ENCODE measurements at places on chromosomes 4 and X.

DNA sequence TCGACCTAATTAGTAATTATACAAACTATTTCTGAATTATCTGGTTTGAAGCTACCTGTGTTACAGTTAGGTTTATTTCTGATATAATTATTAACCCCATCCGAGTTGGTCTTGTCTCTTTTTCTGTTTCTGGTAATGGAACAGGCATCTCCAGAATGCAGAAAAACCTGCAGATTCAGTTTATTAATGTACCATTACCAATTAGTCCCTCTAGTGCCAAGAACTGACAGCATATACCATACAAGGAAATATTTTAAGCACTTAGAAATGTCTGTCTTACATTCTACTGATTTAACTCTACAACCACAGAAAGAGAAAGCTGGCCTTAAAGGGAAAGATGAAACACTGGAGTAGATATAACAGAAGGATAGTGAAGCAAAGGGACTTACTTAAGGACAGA lies 570.6 kb downstream of the CENPC start:
- DNase-seq = peak; percentile 60

DNA sequence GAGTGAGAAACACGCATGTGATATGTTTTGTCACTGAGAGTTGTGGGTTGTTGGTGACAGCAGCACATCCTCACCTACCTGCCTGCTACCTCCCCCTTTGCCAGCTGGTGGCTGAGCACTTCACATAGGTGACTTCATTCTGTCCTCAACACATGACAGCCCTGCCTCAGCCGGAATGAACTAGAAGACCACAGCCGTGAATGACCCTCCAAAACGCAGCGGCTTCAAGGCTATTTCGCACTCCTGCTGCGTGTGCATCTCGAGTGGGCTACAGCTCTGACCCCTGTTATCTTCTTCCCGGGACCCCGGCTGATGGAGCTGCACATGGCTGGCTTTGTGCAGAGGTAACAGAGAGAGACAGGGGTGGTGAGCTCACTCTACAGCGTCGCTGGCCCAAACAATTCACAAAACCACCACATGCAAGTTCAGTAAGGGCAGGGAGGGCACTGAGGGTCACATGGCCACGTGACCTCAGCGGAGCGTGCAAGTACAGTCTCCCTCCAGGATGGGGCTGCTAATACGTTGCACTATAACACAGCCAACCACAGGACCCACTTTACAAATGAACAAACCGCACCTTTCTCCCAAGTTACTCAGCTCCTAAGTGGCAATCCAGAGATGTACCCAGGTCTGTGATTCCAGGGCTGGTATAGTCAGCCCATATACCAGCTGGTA lies 6.3 kb upstream of the PPP2R2C start:
- no peak for DNase-seq

- no peak for DNase-seq
Measured at GRCh38 chrX:79259073-79259689, 108.0 kb downstream of the ITM2A start.

DNA sequence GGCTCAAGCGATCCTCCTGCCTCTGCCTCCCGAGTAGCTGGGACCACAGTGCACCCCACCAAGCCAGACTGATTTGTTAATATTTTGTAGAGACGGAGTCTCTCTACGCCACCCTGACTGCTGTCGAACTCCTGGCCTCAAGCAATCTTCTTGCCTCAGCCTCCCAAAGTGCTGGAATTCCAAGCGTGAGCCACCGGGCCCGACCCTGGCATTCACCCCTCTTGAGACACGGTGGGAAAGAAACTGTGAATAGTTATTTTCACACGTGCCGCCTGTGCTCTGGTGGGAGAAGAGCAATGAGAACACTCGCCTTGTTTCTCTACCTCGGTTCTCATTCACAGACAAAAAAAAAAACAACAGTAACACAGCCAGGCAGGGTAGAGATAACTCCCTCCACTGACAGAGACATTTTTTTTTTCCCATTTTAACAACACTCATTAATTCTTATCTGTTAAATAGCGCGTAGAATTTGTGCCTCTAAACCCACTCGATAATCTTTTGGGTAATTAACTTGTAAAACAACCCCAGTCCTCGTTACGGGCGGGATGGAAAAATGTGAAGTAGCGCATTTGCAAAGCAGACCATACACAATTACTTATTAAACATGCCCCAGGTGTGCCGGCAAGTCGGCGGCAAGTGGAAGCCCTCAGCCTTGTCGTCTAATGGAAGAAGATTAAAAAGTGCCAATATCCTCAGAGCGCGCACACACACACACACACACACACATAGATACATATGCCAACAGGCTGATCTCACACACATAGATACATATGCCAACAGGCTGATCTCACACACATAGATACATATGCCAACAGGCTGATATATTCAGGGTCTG lies 103.3 kb downstream of the DHRSX start:
- DNase-seq = no peak

DNA sequence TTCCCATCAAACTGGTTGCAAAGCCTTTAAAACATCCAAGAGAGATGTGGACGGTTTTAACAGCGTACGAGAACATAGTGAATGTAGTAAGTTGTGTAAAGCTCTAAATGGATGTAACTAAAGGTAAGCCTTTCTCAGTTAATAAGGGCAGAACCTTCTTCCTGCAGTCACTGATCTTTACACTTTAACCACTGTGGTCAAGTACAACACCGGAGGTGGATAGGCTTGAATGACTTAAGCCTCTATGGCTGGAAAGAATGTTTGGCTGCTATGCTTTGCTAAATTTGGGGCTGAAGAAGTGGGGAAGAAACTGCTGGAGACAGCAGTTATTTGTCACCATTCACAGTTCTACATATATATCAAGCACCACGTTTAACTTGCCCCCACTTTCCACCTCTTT lies 285.1 kb upstream of the FMR1 start:
- DNase-seq = no peak

DNA sequence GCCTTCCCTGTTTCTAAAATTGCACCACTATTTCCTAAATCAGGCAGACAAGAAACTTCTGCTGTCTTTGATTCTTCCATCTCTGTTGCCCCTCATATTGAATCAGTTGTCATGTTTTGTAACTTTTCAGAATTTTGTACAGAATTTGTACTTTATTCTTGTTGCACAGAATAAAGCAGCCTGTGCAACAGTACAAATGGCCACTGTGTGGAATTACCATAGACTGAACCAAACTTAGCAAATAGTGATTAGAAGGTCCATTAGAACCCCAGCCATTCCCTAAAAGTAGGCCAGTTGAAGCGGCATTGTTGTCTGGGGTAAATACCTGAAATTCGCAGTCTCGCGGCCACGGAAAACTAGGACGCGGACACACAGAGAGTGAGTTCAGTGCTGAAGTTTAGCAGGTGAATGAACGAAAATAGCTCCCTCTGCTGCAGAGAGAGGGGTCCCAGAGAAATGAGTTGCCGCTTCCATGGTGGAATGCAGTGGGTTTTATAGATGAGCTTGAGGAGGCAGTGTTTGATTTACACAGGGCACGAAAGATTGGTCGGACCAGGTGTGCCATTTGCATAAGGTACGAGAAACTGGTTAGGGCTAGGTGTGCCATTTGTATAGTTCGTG lies 71.8 kb downstream of the C4orf33 start:
- no peak for DNase-seq

- DNase-seq = no peak
Measured at GRCh38 chrX:150203248-150203645, 159.9 kb upstream of the MAMLD1 start.

GRCh38 chrX:124829930-124830329 lies 483.6 kb downstream of the SH2D1A start:
- DNase-seq = no peak

- no peak for DNase-seq
Measured at GRCh38 chr4:83631066-83631465, 95.2 kb downstream of the GPAT3 start.

DNA sequence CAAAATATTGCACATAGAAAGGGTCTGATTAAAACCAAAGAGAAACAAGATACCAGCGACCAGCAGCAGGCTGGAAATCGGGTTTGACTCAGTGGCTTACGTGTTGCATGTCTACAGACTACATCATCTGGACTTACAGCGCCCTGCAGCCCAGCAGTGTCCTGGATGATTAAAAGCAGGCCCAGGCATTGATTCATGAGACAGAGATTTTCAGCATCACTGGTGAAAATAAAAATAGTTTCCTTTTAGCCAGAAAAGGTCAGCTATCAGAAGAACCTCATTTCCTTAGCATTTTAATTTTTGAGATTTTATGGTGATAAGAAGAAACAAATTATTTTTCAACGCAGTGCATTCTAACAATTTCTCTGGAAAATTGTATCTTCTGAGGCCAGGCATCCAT lies 190.6 kb downstream of the PTTG2 start:
- no peak for DNase-seq

All from HT-29 (cell line).